Globus pallidus (tissue), 1 donor: ENCODE measurements at places on chromosomes 2 and 18.
A peak's percentile ranks its signal among the peaks of the same experiment; 100 is the strongest.

- DNase-seq: peak; percentile 53
These were observed 25.9 kb upstream of the IMPA2 start for GRCh38 chr18:11955239-11956029.

DNA sequence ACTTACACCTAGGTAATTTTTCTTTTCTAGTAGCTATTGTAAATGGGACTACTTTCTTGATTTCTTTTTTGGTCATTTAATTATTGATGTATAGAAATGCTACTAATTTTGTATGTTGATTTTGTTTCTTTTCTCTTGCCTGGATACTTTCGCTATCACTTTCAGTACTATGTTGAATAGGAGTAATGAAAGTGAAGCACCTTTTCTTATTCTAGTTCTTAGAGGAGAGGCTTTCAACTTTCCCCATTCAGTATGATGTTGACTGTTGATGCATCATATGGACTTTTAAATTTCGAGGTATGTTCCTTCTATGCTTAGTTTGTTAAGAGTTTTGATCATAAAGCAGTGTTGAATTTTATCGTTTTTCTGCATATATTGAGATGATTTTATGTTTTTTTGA, 142.5 kb downstream of the CDH19 start:
- DNase-seq: no peak

- peak; percentile 75 for DNase-seq
These were observed 69.6 kb downstream of the CABYR start for GRCh38 chr18:24208270-24209035.

GRCh38 chr2:55134316-55134706, 84.1 kb upstream of the RTN4 start:
- DNase-seq: no peak

- DNase-seq: no peak
These were observed 154.0 kb upstream of the ARL4C start for GRCh38 chr2:234650911-234651310.

DNA sequence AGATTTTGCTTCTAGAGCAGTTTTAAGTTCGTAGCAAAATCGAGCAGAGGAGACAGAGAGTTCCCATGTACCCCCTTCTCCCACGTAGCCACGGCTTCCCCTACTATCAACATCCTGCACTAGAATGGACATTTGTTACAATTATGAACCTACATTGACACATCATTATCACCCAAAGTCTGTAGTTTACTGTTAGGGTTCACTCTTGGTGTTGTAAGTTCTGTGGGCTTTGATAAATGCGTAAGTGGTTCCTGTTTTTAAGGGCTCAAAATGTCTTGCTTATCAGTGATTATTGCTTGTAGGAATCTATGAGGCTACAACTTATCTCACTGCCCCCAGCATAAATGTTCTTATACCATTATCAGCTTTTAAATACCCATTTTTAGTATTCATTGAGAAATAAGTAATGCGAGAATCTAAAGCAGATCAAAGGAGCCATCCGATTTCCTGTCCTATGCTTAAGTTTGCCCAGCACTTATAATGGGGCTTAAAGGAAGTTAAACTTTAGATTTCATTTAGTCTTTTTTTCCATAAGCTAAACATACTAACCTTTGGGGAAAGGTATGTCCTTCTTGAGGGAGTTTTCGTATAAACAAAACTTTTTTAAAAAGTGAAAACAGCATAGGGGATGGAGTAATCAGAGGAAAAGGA, 118.7 kb downstream of the HAUS1 start:
- DNase-seq: no peak

DNA sequence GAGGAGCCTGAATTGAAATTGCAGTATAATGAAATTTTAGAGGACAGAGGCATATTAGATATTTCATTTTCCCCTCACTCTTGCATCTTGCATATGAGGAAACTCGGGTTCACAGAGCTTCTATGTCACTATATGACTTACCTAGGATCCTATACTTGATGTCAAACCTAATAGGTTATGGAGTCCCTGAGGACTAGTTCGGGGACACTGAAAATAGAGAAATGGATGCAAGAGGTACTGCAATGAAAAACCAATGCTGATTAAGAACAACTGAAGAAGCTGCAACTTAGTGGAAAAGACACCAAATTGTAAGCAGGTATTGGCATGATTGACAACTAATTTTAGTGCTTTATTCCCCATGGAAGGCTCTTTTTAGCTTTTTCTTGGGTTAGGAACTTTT, 210.1 kb downstream of the IKZF2 start:
- no peak for DNase-seq

GRCh38 chr18:34159691-34160185, 65.0 kb downstream of the NOL4 start:
- DNase-seq: no peak

- DNase-seq: no peak
These were observed 3.0 kb downstream of the PROC start for GRCh38 chr2:127421116-127421800.

- no peak for DNase-seq
These were observed 11.9 kb downstream of the ADRA2B start for GRCh38 chr2:96104487-96104861.

GRCh38 chr2:70124983-70125480, 37.8 kb downstream of the PCBP1 start:
- DNase-seq: peak; percentile 80
